ENCODE measurements at places on chromosomes 3 and 15. TPM values are rescaled to one million over a fixed set of nuclear protein-coding genes. Genes with fewer than 3 reads are reported as not detected.
A peak's percentile ranks its signal among the peaks of the same experiment; 100 is the strongest.

GRCh38 chr3:32420126-32421038, 28.7 kb downstream of the CMTM7 start:
- H3K36me3 ChIP-seq = no peaks in the 10 kb centered on the region
- H3K27me3 ChIP-seq = no peaks in the 10 kb centered on the region
- peak overlapping the region; percentile 52 for H3K27ac ChIP-seq
- no peak overlapping the region for H3K4me3 ChIP-seq

DNA sequence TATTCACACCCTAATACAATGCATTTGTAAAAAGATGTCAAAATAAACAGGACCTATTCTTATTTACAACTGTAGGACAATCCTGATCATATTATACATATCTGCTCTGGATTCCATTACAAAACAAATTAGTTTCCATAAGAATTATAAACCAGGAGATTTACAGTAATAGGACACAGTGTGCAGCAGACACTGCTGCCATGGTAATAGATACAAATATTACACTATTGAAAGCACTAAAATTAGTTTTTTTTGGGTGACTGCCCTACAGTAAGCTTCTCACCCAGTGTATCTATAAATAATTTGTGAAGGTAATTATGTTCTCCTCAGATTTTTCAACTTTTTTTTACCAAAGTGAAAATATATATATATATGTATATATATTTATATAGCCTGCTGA, 47.9 kb downstream of the USF3 start:
- H3K4me1 ChIP-seq = no peaks in the 10 kb centered on the region
- H3K27me3 ChIP-seq = no peaks in the 10 kb centered on the region
- DNase-seq = no peak
- no peak overlapping the region for H3K27ac ChIP-seq
- no peak overlapping the region for H3K4me3 ChIP-seq

DNA sequence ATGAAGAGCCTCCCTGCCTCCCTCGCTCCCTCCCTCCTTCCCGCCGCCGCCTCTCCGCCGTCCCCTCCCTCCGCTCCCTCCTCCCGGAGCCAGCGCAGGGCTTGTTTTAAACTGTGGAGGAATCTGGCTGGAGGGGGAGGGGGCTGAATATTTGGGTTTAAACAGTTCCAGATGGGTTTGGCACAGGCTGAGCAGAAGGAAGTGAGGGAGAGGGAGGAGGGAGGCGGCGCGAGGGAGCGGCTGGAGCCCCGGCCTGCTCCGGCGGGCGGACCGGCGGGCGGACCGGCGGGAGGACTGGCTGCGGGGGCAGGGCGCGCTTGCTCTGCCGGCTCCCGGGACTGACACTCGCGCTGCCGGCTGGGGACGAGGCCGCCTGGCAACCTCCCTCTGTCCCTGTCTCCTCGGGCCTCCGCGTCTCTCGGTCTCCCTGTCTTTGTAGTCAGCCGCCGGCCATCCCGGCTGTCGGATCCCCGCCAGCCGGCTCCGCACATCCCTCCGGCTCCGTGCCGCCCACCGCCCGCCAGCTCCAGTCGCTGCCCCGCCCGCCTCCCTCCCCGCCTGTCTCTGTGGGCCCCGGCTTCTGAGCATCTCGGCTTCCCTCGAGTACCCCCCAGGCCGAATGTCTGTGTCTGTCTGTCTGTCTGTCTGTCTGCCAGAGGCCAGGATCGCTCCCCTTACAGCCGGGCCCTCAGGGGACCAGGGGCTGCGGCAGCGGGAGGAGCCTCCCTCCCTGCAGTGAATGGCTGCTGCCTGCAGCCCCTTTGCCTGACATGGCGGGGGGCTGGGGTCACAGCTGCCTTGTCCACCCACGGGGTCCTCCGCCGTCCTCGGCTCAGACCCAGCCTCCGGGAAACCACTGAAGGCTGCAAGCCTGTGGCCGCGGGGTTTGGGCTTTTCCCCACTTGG, 7.6 kb downstream of the EPHB3 start:
- no peaks in the 10 kb centered on the region for H3K27me3 ChIP-seq
- H3K4me3 ChIP-seq = peak overlapping the region; percentile 55
- no peaks in the 10 kb centered on the region for H3K36me3 ChIP-seq
- H3K4me1 ChIP-seq = peaks cover 63% of the 10 kb centered on the region

DNA sequence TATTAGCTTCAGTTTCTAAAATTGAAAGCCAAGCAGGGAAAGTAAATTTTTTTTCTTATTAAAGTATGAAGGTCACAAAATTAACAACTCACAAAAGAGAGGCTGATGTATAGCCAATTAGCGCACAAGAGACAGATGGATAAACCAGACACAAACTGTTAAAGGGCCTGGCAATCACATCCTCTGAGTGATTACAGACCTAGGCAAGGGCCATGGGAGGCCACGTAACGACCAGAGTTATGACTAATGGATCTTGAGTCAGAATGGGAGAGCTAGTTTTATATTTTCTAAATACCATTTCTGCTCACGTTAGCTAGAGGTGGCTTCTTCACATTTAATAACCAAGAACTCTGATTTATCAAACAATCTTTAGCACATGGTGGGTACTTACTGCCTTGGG, 17.8 kb upstream of the SCAMP5 start:
- no peak overlapping the region for H3K27ac ChIP-seq
- H3K4me3 ChIP-seq = no peak overlapping the region
- DNase-seq = no peak
- no peaks in the 10 kb centered on the region for H3K27me3 ChIP-seq
- no peaks in the 10 kb centered on the region for H3K36me3 ChIP-seq

- H3K36me3 ChIP-seq = no peaks in the 10 kb centered on the region
- H3K27ac ChIP-seq = peak overlapping the region; percentile 77
- no peaks in the 10 kb centered on the region for H3K27me3 ChIP-seq
- DNase-seq = peak; percentile 39
- peaks cover 35% of the 10 kb centered on the region for H3K4me1 ChIP-seq
- no peak overlapping the region for H3K4me3 ChIP-seq
These were observed 154.5 kb upstream of the TBL1XR1 start for GRCh38 chr3:177351757-177352158.

- no peak for DNase-seq
- no peaks in the 10 kb centered on the region for H3K36me3 ChIP-seq
- H3K27me3 ChIP-seq = peaks cover 36% of the 10 kb centered on the region
These were observed 21.1 kb upstream of the CORO2B start for GRCh38 chr15:68557469-68558317.

DNA sequence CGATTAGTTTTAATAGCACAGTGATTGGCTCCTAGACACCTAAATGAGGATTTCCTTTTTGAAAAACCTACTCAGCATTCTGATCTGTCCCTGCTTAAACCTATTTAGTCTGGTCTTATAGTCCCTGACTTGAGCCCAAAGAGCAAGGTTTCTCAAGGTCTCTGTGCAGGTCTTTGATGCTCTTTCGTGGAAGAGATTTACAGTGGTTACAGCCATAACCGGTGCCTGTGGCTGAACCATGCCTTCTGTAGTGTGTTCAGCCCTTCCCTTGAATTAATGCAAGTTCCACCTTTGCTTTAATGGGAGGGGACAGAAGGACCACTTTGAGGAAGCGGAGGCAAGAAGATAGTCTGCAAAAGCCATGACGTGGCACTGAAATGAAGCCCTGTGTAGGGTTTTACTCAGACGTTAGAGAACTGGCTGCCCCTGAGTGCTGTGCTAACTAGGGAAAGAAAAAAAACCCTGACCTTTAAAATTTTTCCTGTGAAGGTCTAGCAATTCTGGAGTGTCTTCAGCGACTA, 43.0 kb downstream of the ZBTB38 start:
- H3K27me3 ChIP-seq = no peaks in the 10 kb centered on the region
- H3K4me1 ChIP-seq = peaks cover 81% of the 10 kb centered on the region
- H3K36me3 ChIP-seq = no peaks in the 10 kb centered on the region
- H3K4me3 ChIP-seq = no peak overlapping the region
- DNase-seq = peak; percentile 41
- peak overlapping the region; percentile 99 for H3K27ac ChIP-seq

DNA sequence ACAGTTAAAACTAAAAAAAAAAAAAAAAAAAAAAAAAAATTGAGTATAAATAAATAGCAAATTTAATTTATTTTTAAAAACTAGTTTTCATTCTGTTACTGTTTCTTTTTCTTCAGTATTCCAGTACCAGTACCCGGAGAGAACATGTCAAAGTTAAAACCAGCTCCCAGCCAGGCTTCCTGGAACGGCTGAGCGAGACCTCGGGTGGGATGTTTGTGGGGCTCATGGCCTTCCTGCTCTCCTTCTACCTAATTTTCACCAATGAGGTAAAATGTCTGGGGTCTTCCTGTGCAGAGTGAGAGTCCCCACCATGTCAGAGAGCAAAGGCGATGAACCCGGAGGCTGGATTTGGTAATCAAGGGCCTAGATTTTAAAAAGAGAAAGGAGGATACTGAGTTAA, 4.4 kb downstream of the TMEM43 start:
- no peaks in the 10 kb centered on the region for H3K27me3 ChIP-seq
- H3K36me3 ChIP-seq = no peaks in the 10 kb centered on the region
- no peak overlapping the region for H3K4me3 ChIP-seq
- DNase-seq = no peak

GRCh38 chr3:189909573-189909972, 211.1 kb downstream of the P3H2 start:
- H3K27ac ChIP-seq = no peak overlapping the region
- H3K36me3 ChIP-seq = no peaks in the 10 kb centered on the region

Gene ACP3
- 3.4 TPM for total RNA-seq

Data from transverse colon (tissue), 4 donors.